ENCODE measurements at places on chromosomes 5 and 9.

- no peak for DNase-seq
Measured at GRCh38 chr5:42828671-42829070, 17.0 kb upstream of the SELENOP start.

DNA sequence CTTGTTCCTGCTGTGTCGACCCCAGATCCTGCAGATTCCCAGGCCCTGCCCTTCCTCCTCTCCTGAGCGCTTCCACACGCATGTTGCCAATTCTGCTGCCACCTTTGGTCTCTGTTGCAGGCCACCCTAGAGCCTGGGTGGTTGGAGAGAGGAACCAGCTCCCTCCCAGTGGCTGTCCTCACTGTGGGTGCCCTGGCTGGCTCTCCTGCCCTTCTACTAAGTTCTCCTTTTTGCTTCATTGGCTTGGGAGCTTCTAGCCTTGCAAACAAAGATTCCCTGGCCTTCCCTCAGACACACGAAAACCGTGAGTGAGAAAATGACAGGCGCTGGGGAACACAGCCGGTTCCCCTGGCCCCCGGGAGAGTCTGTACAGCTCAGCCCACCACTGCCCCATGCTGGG lies 14.2 kb upstream of the NCS1 start:
- DNase-seq = no peak

DNA sequence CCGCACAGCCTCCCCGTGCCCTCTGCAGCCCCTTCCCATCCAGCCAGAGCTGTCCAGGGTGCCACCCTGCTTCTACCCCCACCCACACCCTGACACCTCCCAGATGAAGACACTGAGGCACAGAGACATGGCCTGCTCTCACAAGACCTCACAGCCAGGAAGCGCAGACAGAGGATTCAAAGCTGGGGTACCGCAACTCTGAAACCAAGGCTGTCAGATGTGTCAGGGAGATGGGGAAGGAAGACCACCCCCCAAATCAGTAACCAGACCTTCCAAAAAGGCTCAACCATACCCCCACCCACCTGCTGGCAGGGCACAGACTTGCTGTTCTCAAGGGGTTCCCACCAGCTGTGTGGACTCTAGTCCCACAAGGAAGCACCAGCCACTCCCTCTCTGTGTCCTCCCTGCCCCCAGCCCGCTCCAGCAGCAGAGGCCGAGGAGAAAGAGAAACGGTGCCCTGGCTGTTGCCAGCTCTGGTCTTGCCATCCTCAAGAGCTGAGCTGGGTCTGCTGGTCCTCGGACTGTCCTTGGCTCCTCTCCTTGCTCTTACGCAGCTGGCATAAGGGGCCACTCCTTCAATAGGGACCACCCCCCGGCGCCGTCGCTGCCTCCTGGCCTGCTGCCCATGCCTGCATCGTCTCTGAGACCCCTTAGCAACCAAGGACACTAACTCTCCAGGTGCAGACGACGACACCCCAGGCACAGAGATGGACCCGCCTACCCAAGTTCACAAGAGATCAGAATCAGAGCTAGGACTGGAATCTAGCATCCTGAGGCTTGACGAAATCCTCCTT lies 699 bp downstream of the AKNA start:
- peak; percentile 53 for DNase-seq

DNA sequence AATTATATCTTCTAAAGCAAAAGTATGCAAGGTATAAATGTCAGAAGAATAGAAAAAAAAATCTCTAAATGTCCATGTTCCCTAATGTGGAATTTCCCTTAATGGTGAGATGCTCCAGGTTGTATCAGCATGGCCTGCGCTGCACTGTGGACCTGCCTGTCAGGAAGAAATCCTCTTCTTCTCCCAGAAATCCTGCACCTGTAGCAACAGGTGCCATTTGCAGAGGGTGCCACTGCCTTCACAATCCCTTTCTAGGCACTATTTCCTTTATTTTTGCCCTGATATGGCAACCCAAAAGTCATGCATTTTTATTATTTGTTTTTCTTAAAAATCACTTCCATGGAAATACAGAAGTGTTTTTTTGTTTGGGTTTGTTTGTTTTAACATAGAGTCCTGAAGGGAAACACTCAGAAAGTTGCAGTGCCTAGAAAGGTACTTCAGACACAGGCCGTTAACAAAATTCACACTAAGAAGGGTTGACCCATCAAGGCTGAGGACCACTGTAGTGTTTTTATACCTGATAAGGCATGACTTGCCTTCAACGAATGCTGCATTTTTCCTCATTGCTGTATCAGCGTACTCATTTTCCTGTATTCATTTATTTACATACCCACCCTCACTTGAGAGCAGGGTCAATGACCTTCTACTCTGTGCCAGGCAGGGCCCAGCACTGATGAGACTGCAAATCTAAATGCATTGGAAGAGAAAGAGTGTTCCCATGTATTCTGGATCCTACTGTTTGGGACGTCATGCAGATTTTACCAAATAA lies 177.8 kb downstream of the SNX18 start:
- DNase-seq = no peak

GRCh38 chr9:14372437-14373335 lies 58.7 kb upstream of the NFIB start:
- no peak for DNase-seq

- DNase-seq = no peak
Measured at GRCh38 chr5:90226433-90227099, 183.0 kb downstream of the CETN3 start.

- no peak for DNase-seq
Measured at GRCh38 chr9:38175423-38175822, 106.4 kb upstream of the SHB start.

GRCh38 chr5:1511651-1512540 lies 11.9 kb downstream of the LPCAT1 start:
- DNase-seq = peak; percentile 13

- no peak for DNase-seq
Measured at GRCh38 chr9:131459056-131459455, 43.7 kb upstream of the POMT1 start.

DNA sequence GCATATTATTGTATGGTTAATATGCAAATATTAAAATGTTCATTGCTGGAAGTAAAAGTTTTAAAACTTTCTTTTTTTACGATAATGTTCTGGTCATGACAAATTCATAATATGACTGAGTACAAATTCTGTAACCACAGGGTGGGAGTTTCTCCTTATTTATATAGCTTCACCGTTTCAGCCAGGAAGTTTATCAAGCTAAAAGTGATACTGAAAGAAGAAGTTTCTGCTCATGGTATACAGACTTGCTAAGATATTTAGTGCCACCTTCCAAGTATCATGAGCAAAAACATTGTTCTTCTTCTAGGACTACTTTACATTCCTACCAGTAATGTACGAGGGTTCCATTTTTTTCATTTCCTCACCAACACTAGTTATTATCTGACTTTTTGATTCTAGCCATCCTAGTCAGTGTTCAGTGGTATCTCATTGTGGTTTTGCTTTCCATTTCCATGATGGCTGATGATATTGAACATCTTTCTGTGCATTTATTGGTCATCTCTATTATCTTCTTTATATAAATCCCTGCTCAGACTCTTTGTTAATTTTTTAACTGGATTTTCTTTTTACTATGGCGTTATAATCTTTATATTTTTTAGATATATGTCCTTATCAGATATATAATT lies 94.2 kb upstream of the PRRC1 start:
- DNase-seq = no peak

GRCh38 chr5:137040024-137040423 lies 459.1 kb downstream of the SPOCK1 start:
- no peak for DNase-seq

- DNase-seq = no peak
Measured at GRCh38 chr9:90044263-90044662, 439.5 kb downstream of the GADD45G start.

GRCh38 chr5:13581914-13582313 lies 362.6 kb downstream of the DNAH5 start:
- DNase-seq = no peak

GRCh38 chr5:7770436-7770835 lies 80.5 kb downstream of the CFAP90 start:
- no peak for DNase-seq

DNA sequence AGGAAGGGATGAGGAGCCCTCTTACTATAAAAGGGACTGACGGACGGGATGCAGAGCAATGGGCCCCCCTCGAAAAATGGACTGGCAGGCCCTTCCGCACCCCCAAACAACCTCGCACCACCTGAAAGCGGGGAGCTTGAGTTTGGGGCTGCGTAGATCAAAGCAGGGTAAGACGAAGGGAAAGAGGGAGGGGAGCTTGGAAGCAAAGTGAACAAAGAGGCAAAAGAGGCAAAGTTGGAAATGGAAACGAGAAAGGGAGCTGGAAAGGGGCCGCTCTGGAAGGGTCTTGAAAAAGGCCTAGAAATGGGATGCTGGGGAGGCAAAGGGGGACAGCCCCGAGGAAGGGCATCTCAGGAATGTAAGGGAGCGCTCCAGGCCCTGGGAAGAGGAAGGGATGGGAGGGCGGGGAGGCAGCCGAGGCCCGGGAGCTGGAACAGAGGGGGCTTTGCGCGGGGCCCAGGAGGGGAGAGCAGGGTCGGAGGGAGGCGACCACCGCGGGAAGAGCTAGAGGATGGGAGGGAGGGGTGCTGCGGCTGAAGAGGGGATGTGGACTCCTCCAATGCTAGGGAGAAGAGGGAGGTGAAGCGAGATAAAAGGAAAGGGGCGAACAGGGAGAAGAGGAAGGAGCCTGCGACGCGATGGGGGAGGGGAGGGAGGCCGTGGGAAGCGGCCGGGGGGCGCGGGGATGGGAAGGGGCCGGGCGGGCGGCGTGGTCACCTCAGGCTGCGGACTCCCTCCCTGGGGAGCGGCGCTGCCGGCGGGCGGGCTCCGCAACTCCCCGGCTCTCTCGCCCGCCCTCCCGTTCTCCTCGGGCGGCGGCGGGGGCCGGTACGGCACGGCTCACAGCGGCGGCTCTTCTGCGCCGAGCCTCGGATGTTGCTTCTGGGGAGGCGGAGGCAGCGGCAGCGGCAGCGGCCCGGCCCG lies 577 bp downstream of the RNF145 start:
- DNase-seq = no peak

GRCh38 chr5:175448276-175448675 lies 4.3 kb upstream of the DRD1 start:
- no peak for DNase-seq

Data from activated T-cell treated with anti-CD3 and anti-CD28 coated beads, Interleukin-2, amount 50 U/mL, for 48 hours (primary cell).